ENCODE measurements at places on chromosomes 3 and 15. TPM values are rescaled to one million over a fixed set of nuclear protein-coding genes. Genes with fewer than 3 reads are reported as not detected.

The C15orf62 gene
- 1.2 TPM for polyA plus RNA-seq

The SSUH2 gene
- 0.49 TPM for polyA plus RNA-seq

The FES gene
- 30.0 TPM for polyA plus RNA-seq

The C3orf20 gene
- not detected for polyA plus RNA-seq

The SIDT1 gene
- 2.2 TPM for polyA plus RNA-seq

The ST3GAL6 gene
- polyA plus RNA-seq = 3.1 TPM

DNA sequence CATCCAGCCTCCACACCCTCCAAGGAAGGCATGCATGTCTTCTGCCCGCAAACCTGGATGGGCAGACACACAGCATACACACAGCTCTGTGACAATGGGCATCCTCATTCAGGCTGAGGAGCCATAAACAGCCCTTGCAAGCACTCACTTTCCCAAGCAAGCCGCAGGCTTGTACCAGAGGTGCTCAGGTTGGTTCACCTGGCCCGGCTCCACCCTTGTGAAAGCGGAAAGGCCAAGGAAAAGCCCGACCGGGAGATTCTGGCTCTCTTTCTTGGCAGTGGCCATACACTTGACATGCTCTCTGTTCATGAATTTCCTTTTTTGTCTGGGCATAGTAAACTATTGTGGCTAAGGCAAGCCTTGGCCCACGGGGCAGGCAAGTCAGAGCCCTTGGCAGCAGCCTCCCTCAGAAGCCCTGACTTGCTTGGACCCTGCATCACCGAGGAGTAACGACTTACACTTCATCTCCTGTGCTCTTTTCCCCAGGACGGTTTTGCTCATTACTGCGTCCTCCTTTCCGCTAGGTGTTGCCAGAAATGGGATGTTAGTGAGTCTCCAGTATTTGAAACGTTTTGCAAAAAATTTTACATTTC, 74.6 kb upstream of the BNC1 start:
- DNase-seq = no peak

- no peak for DNase-seq
These were observed 1.1 kb downstream of the SLC35G2 start for GRCh38 chr3:136819731-136820679.

- no peak for DNase-seq
These were observed 13.0 kb upstream of the TMEM115 start for GRCh38 chr3:50372349-50372748.

- no peak for DNase-seq
These were observed 67.6 kb downstream of the FNDC3B start for GRCh38 chr3:172106989-172107388.

GRCh38 chr3:12716605-12717151, 42.4 kb downstream of the TMEM40 start:
- DNase-seq = no peak

DNA sequence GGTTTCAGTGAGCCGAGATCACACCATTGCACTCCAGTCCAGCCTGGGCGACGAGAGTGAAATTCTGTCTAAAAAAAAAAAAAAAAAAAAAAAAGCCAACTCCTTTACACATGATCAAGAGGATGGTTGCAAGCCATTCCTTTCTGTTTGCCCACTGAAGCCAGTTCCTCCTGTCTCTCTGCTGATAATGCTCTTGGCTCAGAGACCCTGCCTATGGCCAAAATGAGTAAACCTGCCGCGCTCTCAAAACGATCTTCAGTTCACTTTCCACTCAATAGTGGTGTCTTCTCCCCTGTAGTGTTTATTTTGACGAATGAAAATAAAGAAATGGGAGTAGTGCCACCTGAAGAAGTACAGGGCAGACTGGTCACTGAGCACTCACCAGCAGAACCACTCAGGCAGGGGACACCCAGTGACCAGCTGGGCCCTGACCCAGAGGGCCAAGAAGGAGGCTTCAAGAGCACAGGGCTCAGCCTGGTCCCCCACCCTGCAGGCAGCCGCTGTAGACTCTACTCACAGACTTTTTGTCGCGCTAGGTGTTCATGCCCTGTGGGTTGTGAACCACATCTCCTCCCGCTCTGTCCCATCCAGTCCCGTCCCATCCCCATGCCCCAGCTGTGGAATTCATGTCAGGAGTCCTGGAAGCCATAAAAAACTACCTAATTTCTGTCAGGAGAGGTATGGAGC, 23.6 kb downstream of the GRAMD2A start:
- no peak for DNase-seq

GRCh38 chr3:44065311-44066094, 176.2 kb upstream of the TOPAZ1 start:
- no peak for DNase-seq

GRCh38 chr15:95715116-95715903, 615.2 kb upstream of the NR2F2 start:
- DNase-seq = no peak

DNA sequence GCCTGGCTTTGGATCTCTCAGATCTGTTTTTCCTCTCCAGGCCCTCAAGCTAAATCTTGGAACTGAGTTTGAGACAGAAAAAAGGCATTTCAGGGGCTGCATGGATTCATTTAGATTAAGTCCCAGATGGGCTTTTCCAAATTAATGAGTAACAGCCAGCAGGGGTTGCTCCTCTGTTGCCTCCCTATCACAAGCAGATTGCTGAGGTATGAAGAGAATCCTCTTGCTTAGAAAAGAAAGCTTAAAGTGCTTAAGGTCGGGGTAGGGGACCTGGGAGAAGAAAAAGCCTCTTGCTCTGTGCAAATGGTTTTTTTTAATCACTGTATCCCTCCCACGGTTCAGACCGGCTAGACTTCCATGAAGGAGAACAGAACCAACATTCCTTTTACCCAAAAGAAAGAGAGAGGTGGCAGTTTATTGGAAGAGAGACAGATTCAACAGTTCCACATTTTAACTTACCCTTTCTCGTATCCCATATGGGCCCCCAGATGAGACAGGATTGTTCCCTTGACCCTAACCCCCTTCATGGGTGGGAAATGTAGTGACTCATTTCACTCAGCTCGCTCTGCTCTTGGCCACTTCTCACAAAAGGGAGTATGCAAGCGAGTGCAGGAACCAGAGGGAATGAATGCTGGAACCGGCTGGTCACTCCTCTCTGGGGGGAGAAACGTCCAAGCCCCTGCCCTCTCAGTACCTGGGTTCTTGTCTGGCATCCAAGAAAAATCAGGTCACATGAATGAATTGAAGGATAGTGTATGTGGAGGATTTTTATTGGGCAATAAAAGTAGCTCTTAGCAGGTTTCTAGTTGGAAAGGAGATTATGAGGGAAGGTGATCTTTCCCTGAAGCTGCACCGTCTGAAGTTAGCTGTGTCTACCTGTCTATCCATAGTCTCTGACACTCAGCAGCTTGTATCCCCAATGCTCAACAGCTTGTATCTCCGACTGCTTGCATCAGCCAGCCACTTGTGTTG, 745.2 kb downstream of the SI start:
- DNase-seq = no peak
